ENCODE measurements at places on chromosomes 2 and 18.

DNA sequence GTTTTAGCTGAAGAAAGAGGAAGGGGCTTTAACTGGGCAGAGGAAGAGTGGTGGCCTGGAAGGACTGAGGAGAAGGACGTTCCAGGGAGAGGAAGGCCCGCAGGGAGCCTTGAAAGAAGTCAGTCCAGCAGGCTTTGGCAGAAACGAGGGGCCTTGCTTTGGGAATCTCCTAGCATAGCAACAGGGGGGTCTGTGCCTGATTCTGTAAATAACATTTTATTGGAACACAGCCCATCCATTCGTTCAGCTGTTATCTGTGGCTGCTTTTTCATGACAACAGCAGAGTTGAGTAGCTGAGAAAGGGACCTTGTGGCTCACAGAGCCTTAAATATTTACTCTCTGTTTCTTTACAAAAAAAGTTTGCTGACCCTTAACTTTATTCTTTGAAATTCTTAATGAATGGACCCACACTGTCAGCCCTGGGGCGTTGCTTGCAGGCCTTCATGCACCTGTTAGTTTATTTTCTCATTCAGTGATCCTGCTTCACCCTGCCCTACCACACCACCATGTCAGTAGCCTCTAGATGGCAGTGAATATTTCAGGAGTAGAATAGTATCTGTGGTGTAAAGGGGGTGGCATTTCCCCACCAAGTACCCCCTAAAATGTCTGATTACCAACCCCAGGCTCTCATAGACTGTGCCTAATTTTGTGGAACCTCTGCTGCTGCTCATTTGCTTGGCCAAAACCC, 61.0 kb downstream of the MGAT5 start:
- no peak for DNase-seq

DNA sequence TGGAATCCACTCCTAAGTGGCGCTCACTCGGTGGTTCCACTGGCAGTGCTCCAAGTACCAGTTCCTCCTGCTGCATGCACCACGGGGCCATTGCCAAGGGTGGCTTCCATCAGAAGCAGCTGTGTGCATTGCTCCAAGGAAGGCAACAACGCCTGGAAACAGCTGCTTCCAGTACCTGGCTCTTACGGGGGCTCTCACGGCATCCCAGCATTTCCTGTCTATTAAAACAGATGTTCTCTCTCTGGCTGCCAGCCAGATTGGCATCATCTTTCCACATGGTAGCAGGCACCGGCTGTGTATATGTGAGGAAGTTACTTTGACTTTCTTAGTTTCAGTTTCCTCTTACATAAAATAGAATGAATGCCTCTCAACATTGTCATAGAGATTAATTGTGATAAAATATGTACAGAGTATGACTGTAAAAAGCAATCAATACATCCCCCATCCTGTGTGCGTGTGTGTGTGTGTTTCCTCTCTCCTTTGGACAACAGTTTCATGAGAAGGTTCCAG, 84.9 kb downstream of the CMPK2 start:
- DNase-seq = peak; percentile 84

DNA sequence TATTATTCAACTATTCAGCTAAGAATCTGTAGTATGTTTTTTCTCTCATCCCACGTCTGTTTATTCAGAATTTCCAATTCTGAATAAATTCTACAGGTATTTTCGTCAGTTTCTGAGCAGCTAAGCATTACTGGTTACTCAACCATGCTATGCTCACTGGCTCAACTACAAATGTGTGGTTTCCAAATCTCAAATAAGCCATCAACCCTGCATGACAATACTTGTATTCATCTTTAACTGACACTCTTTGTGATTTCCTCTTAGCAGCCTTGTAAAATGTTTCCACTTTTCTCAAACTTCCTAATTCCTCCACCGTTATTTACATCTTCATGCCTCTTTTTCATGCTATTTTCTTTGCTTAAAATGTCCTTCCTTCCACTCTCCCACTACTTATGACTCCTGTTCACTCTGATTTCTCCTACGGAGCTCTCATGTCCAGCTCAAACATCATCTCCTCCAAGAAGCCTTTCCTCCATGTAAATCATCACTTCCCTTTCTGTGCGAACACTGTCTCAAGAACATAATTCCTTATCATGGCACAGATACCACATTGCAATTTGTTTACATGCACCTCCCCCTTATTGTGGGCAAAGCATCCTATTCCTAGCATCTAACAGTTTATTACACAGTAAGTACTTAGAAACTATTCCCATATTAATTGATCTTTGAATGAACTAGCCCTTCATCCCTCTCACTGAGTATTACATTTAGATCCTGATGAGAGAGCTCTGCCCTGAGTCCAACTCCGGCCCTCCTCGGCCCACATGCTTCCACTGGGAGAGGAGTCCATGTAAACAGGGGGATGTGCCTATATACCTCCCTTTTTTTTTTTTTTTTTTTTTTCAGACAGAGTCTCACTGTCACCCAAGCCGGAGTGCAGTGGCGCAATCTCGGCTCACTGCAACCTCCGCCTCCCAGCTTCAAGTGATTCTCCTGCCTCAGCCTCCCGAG, 10.5 kb downstream of the CCDC88A start:
- no peak for DNase-seq

DNA sequence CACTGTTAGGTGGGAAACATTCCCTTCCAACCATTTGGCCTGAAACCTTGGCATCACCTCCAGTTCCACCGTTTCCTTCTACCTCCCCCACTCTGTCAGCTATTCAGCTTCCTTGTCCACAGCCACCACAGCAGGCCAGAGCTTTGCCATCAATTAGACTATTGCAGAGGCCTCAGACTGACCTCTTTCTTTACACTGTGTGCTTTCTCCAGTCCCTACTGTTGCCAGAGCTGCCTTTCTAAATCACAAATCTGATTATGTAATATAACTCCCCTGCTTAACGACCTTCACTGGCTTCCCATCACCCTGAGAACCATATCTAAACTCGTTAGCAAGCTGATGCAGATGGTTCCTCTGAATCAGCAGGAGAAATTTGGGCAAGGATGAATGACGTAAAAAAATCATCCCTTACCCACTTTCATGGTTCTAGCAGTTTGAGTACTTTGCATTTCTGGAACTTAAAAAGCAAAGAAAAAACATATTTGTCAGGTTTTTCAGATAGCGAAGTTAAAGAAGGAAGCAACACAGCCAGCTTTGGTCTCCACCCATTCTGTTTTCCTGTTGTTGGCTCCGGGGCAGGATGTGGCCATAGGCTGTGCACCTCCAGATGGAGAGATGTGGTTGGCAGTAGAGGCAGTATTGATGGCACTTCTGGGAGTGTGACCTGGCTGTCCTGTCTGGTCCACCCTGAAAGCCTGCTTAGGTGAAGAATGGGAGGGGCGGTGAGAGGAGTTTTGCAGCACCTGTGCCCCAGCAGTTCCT, 422.1 kb downstream of the PARD3B start:
- DNase-seq = no peak

DNA sequence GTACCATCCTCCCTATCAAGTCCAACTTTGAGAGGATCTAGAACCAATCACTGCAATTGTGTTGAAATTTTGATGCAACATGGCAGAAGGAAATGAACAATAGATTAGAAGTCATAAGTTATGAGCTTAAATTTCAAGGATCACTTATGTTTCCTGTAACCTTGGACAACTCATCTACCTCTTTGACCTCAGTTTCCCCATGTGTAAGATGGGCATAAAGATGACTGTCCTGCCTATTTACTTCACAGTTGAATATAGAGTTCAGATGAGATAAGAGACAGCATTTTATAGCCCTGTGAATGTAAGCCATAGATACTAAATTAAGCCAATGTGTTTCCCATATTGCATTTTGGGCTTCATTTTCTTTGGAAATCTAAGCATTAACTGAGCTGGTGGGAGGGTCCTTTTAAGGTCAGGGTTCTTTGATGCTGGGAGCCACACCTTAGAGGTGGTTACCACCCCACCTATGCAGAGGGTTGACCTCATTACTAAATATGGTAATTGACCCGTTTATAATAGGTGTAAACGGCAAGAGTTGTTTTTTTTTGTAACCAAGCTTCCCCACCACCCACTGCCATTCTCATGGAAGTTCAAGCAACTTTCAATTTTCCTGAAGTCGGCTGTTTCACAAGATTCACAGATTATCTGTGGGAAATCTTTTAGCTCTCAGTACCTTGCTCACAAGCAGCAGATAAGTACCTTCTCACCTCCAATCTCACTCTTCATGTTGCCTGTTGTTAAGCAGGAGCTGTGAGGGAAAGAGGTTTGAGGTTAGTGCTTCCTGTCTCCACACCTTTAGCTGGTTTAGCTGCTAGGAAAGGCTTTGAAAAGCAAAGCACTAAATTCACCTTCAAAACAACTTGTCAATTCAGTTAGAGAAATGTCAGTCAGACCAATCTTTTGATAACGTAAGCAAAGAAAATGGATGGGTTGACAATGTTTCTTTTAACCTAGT, 13.3 kb downstream of the CD28 start:
- DNase-seq = no peak

GRCh38 chr2:65458999-65459398, 26.6 kb upstream of the SPRED2 start:
- DNase-seq = no peak

- no peak for DNase-seq
Observed at GRCh38 chr2:229832510-229832898, 89.3 kb downstream of the TRIP12 start.

DNA sequence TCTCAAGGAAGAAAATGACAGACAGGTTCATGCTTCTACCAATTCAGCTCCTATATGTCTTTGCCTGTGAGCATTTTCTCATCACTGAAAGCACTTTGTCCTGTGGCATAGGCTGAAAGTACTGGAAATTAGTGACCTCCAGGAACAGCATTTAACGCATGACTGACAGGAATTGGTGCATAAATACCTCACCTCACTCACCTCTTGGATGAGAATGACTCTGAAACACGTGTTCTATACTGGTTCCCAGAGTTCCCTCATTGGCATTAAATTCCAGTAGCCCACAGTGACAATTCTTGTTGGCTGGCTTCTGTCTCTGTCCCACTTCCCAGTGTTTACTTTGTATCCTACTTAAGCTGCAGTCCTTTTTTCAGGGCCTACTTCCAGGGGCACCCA, 83.4 kb upstream of the MAPRE2 start:
- no peak for DNase-seq

DNA sequence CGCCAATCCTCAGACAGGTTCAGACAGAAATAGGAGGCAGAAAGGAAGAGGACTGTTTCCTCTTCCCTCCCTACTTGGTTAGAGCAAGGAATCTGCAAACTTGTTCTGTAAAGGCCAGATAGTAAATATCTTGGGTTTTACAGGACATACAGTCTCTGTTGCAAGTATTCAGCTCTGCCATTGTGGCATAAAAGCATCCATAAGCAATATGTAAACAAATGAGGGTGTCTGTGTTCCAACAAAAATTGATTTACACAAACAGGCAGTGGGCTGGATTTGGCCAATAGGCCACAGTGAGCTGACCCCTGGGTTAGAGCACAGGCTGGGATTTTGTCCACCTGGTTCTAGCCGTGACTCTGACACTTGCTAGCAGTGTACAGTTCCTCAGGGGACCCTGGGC, 89.4 kb downstream of the NRP2 start:
- no peak for DNase-seq

GRCh38 chr18:56721491-56721890, 70.3 kb downstream of the WDR7 start:
- no peak for DNase-seq

- no peak for DNase-seq
Observed at GRCh38 chr2:65438137-65438899, 5.9 kb upstream of the SPRED2 start.

DNA sequence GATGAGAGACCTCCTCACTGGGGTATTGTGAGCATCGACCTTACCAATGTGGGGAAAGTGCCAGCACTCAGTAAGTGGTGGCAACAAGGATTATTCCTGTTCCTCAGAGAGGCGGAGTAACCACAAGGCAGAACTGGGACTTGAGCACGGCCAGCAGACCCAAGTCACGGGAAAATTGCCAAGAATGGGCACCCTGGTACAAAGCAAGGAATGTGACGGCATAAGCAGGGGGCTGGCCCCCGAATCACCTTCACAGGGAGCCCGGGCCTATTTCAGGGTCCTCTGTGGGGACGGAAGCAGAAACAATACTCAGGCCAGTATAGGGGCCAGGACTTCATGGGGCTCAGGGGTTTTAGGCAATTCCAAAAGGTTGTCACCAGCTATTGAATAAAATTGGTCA, 25.4 kb downstream of the CENPA start:
- no peak for DNase-seq

DNA sequence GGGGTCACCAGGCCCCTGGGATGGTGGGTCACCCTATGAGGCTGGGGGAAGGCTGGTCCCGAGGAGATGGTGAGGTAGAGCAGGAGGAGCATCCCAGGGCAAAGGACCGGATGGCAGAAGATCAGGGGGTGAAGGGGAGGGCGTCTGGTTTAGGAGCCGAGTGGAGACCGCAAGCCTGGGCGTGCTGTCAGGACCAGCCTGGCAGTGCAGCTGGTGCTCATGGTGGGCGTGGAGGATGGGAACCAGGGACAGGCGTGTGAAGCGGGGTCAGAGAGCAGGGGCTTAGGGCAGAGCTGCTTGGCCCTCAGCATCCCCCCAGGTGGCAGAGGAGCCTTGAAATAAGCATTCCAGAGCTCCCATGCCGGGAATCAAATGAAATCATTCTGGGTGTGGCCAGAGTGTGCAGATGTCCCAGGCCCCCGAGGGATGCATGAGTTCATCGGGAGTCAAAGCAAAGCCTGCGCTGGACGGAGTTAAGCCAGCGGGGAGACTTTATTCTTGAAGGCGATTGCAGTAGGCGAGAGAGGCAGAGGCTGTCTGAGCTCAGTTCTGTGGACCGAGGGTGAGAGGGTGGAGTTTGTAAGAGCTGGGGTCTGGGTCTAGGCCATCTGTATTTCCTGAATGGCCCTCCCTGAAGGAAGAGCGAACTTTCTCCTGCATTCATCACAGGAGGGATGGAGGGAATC, 33.1 kb upstream of the MBP start:
- no peak for DNase-seq

DNA sequence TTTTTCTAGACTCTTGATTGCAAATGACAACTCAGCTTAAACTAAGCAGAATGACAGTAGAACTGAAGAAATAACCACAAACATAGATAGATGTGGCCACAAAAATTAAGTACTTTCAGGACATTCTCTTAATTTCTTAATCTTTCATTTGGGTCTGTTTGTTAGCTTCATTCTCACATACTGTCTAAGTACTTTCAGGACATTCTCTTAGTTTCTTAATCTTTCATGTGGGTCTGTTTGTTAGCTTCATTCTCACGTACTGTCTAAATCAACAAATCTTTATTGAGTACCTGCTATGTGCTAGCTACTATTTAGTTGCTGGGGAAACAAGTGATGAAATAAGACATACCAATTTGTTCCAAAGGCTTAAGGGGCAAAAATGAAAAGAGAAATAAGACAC, 35.1 kb downstream of the FAM117B start:
- DNase-seq = no peak

GRCh38 chr2:66322506-66323260, 112.2 kb upstream of the MEIS1 start:
- DNase-seq = no peak
